T-helper 2 cell treated with Interferon-gamma antibody and Interleukin-4, amounts not matched to agents 5 μg/mL and 100 μg/mL, for 36 hours (primary cell): ENCODE measurements at places on chromosomes 6 and 20.

DNA sequence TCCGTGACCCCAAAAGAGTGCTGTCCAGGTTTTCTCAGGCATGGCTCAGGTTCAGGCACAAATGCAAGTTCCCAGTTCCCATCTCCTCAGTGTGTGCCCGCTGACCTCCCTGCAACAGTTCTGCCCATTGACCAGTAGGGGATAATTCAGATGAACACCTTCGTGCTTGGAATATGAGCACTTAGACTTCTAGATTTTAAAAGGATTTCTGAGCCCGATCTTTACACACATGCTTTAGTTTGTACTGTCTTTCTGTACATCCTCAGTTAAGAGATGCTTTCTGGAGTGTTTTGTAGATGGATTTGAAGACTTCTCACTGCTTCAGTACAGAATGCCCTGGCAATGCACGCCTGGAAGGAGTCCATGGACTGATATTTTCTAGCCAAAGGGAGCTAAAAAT is 239.6 kb upstream of the PLCB4 start:
- no peaks in the 10 kb centered on the region for H3K4me1 ChIP-seq
- no peaks in the 10 kb centered on the region for H3K36me3 ChIP-seq
- DNase-seq = no peak
- no peak overlapping the region for H3K4me3 ChIP-seq

GRCh38 chr6:122040261-122040660 is 359.2 kb upstream of the HSF2 start:
- H3K36me3 ChIP-seq = no peaks in the 10 kb centered on the region
- no peaks in the 10 kb centered on the region for H3K27me3 ChIP-seq
- no peak for DNase-seq
- no peaks in the 10 kb centered on the region for H3K4me1 ChIP-seq
- no peak overlapping the region for H3K27ac ChIP-seq

GRCh38 chr6:23656255-23657194 is 469.5 kb upstream of the NRSN1 start:
- no peaks in the 10 kb centered on the region for H3K36me3 ChIP-seq
- no peak overlapping the region for H3K4me3 ChIP-seq
- no peaks in the 10 kb centered on the region for H3K27me3 ChIP-seq
- H3K27ac ChIP-seq = no peak overlapping the region

- no peak overlapping the region for H3K4me3 ChIP-seq
- no peaks in the 10 kb centered on the region for H3K27me3 ChIP-seq
- DNase-seq = no peak
- H3K4me1 ChIP-seq = no peaks in the 10 kb centered on the region
- H3K27ac ChIP-seq = no peak overlapping the region
These were observed 64.0 kb downstream of the STXBP5 start for GRCh38 chr6:147268254-147268653.

- DNase-seq = no peak
- H3K27me3 ChIP-seq = peaks cover 6% of the 10 kb centered on the region
- peaks cover 6% of the 10 kb centered on the region for H3K4me1 ChIP-seq
- H3K4me3 ChIP-seq = no peak overlapping the region
- H3K27ac ChIP-seq = no peak overlapping the region
These were observed 33.0 kb downstream of the GMPR start for GRCh38 chr6:16271428-16271827.
